ENCODE measurements at places on chromosomes 6 and 20.

GRCh38 chr6:55433446-55434130 is 106.3 kb downstream of the GFRAL start:
- DNase-seq, result peak; percentile 91

- peak; percentile 56 for DNase-seq
Measured at GRCh38 chr6:25295651-25296050, 16.5 kb downstream of the CARMIL1 start.

GRCh38 chr6:33278392-33278741 is 1.4 kb downstream of the B3GALT4 start:
- no peak for DNase-seq

GRCh38 chr6:3444276-3445088 is 12.4 kb downstream of the SLC22A23 start:
- no peak for DNase-seq

Data from fibroblast of mammary gland (primary cell).